Ovary (tissue), 10 donors: ENCODE measurements at places on chromosomes 11 and 22. TPM values are rescaled to one million over a fixed set of nuclear protein-coding genes. Genes with fewer than 3 reads are reported as not detected.

DTX4 gene
- total RNA-seq, result 17.8 TPM

SEZ6L gene
- not detected for total RNA-seq

C11orf86 gene
- not detected for total RNA-seq

MMP1 gene
- not detected for total RNA-seq

NXPE2 gene
- 0.52 TPM for total RNA-seq

PARVG gene
- total RNA-seq, result 6.7 TPM

OR52I1 gene
- total RNA-seq, result not detected

GDPD4 gene
- total RNA-seq, result not detected

MOGAT2 gene
- total RNA-seq, result 1.1 TPM

GSTT2 gene
- total RNA-seq, result 0.98 TPM

WBP2NL gene
- 3.2 TPM for total RNA-seq

CYTH4 gene
- 6.2 TPM for total RNA-seq

MAPK11 gene
- 2.0 TPM for total RNA-seq

GRK2 gene
- 24.8 TPM for total RNA-seq

- no peak for DNase-seq
These were observed 38.3 kb downstream of the RAB30 start for GRCh38 chr11:83033371-83033770.

DNA sequence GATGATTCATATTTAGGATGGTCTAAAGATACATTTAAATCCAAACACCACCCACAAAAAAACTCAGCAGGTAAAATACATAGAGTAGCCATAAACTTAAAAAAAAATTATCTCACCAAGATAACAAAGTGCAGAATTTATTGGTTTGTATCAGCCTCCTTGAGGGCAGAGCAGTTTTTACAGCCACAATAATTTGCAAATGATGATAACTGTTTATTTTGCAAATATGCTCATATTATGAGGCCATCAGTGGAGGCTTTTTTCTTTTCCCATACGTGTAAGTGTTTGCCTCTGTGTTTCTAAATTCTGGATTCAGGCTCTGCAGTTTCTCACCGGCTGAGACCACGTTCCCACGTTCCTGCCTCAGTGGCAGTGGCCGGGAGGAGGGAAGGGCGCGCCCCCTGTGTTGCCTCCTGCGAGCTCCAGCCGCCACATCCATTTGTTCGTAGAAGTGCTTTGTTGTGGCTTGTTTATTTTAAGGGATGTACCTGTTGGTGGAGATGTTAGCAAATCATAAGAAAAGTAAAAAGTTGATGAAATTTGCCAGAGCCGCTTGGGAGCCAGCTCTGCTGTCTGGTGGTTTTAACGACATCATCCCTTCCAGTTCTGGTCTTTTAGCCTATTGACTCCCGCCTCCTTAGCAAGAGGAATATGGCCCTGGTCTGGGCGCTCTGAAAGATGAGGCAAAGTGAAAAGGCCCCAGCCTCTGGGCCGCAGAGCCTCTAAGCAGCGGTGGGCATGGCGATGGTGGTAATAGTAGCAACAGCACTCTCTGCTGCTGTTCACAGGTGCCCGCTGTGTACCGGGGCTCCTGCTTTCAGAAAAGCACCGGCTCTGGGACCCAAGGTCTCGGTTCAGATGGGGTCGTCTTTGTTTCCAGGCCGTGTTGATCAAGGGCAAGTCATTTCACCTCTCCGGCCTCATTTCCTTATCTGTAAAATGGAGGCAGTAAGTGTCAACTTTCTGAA is 66.7 kb upstream of the PPARA start:
- peak; percentile 38 for DNase-seq

GRCh38 chr11:67416416-67417335 is 1.2 kb downstream of the CARNS1 start:
- DNase-seq, result no peak

DNA sequence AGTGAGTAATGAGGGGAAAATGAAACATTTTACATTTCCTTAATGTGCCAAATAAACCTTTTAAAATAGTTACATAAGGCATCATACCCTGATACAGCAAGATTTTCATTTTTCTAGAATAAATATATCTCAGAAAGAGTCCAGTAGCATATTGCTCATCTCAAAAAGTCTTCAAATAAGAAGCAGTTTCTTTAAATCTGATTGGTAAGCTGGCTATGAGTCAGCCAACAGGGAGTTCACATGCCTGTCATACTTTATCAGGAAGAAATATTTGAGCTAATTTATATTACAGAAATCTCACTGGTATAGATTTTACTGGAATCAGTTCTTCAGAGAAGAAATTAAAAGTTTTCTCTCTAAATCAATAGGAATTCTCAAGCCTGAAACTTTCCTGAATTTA is 258.1 kb downstream of the C11orf87 start:
- DNase-seq, result no peak

DNA sequence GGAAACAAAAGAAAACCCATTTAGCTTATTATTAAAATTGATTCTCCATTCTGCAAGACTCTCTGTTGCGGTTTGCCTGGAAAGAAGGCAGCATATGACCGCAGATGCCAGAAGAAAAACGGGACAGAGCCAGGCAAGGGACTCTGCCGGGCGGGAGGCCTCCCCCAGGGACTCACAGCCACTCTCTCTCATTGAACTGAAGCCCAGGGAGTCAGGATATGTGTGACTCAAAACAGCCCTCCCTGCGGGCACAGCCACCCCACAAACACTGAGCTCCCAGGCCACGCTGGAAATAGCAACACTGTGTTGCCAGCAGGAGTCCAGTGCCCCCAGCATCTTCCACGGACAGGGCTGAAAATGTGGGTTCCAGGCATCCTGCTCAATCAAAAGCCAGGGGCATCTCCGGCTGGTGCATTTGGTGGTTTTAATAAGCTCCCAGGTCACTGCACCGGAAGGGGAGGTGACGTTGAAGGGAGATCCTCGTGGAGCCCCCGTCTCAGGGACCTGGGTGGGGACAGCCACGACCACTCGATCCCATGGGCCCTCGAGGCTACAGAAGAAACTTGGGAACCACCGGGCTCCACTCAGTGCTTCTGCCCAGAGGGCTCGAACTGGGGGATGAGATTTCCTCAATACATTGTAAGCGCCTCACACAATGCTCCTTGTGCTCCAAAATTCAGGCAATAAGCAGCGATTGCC is 624.5 kb downstream of the TBC1D22A start:
- no peak for DNase-seq

- peak; percentile 44 for DNase-seq
These were observed 223.6 kb downstream of the ADAMTS15 start for GRCh38 chr11:130671801-130672700.

GRCh38 chr11:117547195-117547850 is 219.7 kb downstream of the CEP164 start:
- DNase-seq, result no peak

DNA sequence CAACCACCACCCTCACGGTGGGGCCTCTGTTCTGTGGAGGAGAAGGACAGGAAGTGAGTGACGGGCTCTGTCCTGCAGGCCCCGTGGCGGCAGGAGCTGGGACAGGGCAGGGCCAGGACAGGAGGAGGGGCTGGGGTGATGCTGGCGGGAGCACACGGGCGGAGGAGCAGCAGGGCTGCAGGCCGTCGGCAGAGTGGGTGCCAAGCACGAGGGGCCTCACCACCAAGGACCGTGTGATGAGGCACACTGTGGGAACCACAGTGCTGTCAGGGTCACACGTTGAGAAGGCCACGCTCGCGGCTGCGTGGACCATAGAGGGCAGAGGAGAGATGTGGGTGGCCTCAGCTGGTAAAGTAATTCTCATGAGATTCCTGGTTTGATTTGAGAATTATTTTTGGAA is 8.5 kb downstream of the SCO2 start:
- DNase-seq, result no peak

GRCh38 chr22:24005201-24005600 is at the start of gene GSTT4:
TSS of gene GSTT4 (minus strand) at chr22:24005453. CDS start at chr22:24005356, 97 bp downstream.
- DNase-seq, result no peak

GRCh38 chr11:71355281-71355680 is 92.9 kb downstream of the DHCR7 start:
- DNase-seq, result no peak

DNA sequence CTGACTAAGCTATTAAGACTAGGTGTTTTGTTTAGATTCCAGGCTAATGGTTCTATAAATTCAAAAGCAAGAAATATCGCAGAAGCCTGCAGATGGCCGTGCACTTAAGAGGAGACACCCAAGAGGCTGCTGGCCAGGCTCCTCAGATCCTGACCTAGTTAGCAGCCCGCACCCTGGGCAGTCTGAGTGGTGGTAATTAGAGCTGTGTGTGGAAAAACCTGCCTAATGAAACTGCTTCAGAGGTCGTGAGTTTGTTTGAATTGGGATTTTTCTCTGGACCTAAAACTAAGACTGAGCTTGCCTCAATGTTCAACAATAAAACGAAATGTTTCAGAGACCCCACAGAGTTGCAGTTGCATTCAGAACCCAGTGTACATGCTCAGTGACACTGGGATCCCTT is 627.7 kb downstream of the OPCML start:
- no peak for DNase-seq

- peak; percentile 79 for DNase-seq
These were observed 12.2 kb downstream of the MRGPRF start for GRCh38 chr11:69000831-69001242.

DNA sequence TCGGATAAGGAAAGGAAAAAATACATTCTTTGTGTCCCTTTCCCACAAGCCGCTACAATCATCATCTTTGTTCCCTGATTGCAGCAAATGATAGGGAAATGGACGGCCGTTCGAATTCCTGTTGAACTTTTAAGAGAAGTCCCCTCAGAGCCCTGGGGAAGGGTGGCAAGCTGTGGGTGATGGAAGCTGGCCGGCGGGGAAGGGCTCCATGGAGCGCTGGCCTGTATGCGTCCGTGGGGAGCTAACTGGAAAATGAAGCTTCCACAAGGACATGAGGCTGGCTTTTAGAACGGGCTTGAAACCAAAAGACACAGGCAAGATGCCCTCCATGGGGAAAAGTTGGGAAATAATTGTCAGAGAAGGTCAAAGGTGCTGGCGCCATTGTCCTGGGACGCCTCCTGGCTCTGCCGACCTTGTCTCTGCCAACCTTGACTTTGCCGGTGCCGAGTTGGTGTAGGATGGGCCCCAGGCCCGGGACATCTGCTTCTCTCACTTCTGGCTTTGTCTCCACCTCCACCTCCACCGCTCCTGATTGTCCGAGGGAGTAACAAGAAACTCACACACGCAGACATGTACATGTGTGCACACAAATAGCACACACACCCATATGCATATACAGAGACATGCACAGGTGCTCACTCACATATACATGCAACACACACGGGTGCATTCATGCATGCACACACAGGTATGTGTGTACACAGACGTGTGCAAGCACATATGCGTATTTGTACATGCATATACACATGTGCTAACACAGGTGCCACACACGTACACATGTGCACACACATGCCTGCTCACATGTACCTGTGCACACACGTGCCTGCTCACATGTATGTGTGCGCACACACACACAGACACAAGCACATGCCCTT is 14.5 kb upstream of the PPARA start:
- DNase-seq, result no peak

DNA sequence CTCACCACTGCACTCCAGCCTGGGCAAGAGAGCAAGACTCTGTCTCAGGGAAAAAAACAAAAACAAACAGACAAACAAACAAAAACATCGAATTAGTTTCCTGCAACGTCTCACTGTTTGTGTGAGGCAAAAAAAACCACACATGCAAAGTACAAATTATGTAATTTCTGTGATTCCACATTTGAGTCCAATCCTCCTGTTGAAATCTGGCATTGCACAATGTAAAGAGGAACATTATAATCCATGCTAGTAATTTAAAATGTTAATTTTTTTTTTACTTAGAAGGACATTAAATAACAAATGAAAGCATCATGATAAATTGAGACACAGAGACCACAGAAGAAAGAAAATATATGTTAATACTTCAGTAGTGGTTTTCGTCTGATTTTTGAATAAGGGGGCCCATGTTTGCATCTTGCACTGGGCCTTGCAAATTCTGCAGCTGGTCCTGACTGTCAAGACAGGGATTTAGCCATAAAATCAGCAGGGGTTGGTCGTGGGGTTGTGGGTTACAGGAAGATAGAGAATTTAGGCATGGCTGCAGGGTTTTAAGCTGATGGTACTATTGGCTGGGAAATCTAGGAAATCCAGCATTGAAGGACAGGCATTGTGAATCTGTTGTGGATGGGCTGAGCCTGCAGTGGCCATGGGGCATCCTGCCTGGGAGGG is 102.6 kb upstream of the ALDH3B2 start:
- DNase-seq, result no peak

DNA sequence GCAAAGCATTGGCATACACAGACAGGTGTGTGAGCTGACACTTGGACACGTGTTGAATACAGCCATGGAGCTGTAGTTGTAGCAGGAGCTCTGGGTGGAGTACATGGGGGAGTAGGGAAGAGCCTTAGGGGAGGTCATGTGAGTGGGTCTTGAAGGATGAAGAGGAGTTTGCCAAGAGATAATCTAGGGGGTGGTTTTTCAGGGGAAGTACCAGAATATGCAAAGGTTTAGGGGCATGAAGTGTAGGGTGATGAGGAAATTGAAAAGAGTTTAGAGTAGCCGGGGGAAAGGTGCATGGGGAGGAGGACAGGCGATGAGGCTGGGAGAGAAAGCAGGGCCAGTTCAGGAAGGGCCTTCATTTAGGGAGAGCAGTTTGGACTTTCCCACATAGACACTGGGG is 74.5 kb downstream of the GRIK4 start:
- DNase-seq, result no peak

DNA sequence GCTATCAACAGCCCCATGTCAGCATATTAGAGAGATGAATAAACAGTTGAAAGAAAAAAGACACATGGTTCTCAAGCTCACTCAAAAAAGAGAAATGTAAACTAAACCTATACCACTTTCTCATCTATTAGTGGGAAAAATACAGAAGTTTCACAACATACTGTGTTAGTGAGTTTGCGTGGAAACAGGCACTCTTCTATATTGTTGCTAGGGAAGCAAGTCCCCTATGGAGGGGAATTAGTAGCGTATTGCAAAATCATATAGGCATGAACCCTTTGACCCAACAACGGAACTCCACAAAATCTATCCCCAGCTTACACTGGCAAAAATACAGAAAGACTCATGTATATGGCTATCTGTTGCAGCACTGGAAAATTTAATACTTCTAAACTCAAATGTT is 14.2 kb upstream of the RFPL2 start:
- DNase-seq, result no peak

GRCh38 chr22:27137871-27138337 is 480.5 kb downstream of the MIAT start:
- DNase-seq, result no peak

DNA sequence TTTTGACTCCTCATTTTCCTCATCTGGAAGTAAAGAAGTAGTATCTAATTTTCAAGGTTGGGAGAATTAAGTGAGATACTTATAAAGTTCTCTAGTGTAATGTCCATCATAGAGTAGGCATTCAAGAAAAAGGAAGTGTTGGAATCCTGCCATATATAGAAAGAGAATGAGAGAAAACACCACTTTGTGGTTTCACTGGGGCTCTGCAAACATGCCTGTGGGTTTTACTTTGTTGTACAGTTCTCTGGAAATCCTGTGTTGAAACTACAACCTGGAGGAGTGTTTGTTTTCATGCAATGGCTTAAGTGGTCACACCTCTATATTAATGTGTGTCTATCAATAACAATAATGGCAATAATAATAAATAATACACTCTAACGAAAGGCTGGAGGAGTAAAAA is 741.7 kb downstream of the NELL1 start:
- DNase-seq, result no peak

DNA sequence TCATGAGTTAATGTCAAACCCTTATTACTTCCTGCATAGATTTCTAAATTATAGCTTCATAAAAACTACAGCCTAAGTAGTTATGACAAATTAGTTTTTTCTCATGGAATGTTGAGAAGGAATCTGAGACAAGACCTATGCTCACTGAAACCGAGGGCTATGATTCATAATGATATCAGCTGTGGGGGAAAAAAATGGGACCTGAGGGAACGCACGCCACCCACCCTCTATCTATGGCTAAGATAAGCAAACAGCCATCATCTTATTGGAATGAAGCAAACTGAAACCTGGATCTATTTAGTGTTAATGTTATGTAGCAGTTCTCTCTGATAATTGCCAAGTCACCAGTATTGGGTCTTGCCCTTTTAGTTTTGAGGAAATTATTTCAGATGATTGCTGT is 906.9 kb upstream of the RAG2 start:
- DNase-seq, result no peak
